Left lung (tissue), 14 donors: ENCODE measurements at places on chromosomes 12 and 14. TPM values are rescaled to one million over a fixed set of nuclear protein-coding genes. Genes with fewer than 3 reads are reported as not detected.

DNA sequence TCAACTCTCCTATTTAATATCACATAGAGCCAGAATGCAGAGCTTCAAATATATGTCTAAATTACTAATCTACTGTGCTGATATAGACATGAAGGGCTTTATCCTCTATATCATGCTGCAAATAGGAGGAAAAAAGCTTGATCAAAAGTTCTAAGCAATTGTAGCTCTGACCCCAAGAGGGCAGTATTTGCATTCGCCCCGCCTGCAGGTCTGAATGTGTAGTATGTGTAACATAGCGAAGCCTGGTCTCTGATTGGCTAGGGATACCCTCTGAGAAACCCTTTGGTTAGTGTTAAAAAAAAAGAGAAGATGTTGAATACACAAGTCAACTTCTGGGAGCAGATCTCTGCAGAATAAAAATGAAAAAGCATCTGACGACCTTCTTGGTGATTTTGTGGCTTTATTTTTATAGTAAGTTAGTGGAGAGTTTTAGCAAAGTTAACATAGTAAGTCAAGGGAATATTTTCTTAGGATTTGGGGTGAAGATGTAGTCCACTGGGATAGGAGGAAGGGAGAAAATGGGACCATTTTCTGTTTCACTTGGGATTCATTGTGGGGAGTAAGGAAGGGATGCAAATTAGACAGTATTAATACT lies 151.6 kb upstream of the OR4E1 start:
- no peak for DNase-seq

- DNase-seq = no peak
Measured at GRCh38 chr14:20247646-20248246, 8.7 kb downstream of the OR11H4 start.

The TSPAN8 gene
- polyA plus RNA-seq = 2.6 TPM

DNA sequence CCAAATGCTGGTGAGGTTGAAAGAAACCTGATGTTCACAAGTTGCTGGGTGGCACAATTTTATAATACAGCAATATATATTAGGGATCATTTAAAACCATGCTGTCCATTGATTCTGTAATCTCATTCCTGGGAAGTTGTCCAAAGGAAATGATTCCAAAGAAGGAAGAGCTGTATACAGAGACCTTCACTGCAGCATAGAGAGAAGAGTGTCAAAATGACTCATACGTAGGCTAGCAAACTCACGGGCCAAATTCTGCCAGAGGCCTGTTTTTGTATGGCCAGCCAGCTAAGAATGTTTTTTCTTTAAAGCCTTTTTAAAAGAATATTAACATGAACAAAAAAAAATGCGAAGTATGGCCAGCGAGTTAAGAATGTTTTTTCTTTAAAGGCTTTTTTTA lies 69.2 kb upstream of the MED13L start:
- DNase-seq = no peak

- no peak for DNase-seq
Measured at GRCh38 chr14:58826845-58827686, 189.3 kb downstream of the DACT1 start.

The TBX5 gene
- 57.4 TPM for polyA plus RNA-seq

The ALX1 gene
- 0.23 TPM for polyA plus RNA-seq

- no peak for DNase-seq
Measured at GRCh38 chr14:100536121-100536510, 51.1 kb downstream of the BEGAIN start.

GRCh38 chr12:40662366-40662765 lies 29.9 kb upstream of the CNTN1 start:
- DNase-seq = no peak

- DNase-seq = no peak
Measured at GRCh38 chr14:74855945-74856344, 20.0 kb downstream of the PROX2 start.

GRCh38 chr14:49637534-49638078 lies 2.6 kb upstream of the DNAAF2 start:
- DNase-seq = no peak

The SLC15A5 gene
- polyA plus RNA-seq = not detected

GRCh38 chr14:37588956-37589714 lies 5.9 kb downstream of the FOXA1 start:
- DNase-seq = no peak

DNA sequence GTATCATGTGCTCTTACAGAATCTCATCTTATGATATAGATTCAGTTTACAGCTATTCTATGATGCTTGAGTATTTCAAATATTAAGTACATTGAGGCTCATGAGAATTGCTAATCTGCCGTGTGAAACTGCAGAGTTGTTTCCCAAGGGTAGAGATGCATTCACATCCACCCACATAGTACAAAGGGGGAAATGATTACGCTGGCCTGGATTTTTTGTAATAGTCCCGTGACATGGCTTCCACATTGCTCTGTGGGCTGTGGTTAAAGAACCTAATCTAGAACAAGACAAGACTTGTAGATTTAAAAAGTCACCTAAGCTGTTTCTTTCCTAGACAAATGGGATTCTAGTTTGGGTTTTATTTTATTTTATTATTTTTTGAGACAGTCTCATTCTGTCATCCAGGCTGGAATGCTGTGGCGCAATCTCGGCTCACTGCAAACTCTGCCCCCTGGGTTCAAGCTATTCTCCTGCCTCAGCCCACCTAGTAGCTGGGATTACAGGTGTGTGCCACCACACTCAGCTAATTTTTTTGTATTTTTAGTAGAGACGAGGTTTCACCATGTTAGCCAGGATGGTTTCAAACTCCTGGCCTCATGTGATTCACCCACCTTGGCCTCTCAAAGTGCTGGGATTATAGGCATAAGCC lies 13.0 kb upstream of the RIOX1 start:
- DNase-seq = no peak

The DAO gene
- polyA plus RNA-seq = not detected

The SLC10A1 gene
- 0.14 TPM for polyA plus RNA-seq
